ENCODE measurements at places on chromosomes 2 and 18. TPM values are rescaled to one million over a fixed set of nuclear protein-coding genes. Genes with fewer than 3 reads are reported as not detected.

- DNase-seq: peak; percentile 58
Observed at GRCh38 chr2:65264821-65265670, 37.4 kb downstream of the ACTR2 start.

GRCh38 chr2:28717339-28717758 lies 34.3 kb upstream of the PPP1CB start:
- peak; percentile 41 for DNase-seq

GRCh38 chr2:170605862-170606261 lies 109.3 kb upstream of the SP5 start:
- no peak for DNase-seq

- no peak for DNase-seq
Observed at GRCh38 chr2:30351949-30352348, 95.1 kb upstream of the LCLAT1 start.

GRCh38 chr2:188193230-188193629 lies 98.4 kb upstream of the GULP1 start:
- DNase-seq: no peak

Gene SMIM21
- not detected for total RNA-seq

Gene AGFG1
- total RNA-seq: 64.9 TPM

DNA sequence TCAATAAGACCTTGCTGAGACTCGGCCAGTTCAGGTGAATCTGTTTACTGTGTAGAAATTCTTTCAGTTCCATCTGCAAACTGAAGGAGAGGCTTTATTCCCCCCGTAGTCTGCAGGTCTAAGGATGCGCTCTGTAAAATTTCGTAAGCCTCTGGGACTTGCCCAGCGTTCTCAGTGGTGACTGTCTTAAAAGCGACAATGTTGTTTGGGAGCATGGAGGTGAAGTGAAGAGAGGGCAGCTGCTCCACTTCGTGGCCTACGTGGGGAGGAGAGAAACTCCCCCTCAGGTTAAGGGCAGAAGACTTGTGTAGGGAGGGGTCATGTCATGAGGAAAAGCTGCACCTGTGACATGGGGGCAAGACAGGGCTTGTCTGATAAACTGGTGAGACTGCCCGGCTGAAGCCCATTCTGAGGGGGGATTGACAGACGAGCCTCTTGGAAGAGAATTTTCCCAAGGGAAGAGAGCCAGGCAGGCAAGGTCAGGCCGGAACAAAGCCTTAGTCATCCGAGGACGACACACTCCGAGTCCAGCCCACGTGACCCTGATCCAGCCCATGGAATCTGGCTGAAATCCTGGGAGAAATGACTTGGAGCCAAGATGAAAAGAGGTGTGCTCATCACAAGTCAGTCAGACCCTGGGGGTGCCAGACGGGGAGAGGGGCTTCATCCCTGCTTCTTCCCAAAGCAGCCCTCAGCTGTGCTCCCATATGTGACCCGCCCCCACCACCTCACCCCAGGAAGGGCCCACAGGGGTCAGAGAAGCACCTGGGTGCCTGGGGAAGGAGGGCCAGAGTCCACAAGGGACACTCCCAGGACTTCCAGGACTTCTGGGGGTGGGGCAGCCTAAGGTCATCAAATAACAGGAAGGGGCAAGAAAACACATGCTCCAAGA lies 88.5 kb upstream of the SH3BP4 start:
- DNase-seq: peak; percentile 22

GRCh38 chr18:10926621-10927161 lies 222.7 kb downstream of the PIEZO2 start:
- DNase-seq: peak; percentile 86

DNA sequence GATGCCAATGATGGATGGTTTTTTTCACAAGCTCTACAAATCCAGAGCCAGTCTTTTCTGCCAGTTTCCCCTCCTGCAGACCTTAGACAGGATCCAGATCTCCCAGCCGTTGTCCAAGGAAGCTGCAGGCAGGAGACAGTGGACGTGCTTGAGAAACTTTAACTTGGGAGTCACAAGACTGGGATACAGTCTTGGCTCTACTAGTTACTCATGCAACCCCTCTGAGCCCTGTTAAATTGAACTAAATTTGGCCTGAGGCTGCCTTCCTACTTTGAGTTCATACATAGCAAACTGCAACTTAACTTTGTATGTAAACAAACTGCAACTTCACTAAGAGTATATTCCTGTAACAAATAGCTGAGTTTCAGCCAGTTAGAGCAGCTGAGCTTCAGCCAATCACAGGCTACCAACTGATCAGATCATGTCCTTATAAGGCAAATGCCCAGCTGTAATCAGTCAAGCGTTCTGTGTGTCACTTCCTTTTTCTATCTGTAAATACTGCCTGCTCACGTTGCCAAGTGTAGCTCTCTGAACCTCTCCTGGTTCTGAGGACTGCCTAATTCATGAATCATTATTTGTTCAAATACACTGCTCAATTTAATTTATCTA lies 140.9 kb downstream of the CAPN13 start:
- peak; percentile 87 for DNase-seq

GRCh38 chr18:49166327-49166726 lies 215.6 kb upstream of the SMAD7 start:
- no peak for DNase-seq

DNA sequence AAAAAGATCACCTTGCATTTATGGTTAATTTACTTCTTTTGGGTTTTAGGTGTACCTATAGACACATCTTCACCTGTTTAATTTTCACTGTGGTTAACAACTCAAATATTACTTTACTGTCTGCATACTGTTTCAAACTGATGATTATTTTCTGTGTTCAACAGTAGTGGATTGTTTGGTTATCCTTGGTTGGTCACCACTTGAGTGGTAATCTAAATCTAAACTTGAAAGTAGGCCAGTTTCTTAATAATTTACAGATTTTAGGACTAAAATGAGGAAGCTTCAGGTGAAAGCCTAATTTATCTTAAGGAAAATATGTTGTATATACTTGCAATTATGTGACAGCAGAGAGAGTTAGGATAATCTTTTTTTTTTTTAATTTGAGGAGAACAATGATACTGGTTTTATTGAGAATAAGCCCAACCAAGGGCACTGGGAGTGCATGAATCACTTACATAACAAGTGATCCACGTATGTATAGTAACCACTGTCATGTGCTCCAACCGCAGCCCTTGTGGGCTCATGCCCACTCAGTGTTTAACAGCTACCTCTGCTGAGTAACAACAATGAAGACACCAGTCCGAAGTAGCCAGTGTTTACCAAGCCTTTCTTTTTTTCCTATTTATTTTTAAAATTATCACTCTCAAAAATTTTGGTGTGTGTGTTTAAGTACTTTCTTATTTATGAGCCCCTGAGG lies 31.0 kb upstream of the WDSUB1 start:
- DNase-seq: no peak

DNA sequence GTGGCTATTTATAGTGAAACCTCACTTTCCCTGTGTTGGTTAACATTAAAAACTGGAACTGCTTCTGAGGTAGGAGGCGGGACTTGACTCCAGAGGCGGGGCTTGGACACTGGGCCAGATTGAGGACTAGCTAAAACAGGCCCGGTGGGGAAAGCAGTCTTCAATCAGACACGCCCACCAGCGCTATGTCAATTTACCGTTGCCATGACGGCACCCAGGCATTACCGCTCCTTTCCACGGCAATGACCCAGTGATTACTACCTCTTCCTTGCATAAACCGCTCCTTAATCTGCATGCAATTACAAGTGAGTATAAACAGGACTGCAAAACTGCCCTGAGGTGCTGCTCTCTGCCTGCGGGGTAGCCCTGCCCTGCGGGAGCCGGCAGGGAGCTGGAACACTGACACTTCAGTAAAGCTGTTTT lies 35.3 kb downstream of the LRRFIP1 start:
- DNase-seq: peak; percentile 79

GRCh38 chr2:13230221-13230620 lies 513.5 kb downstream of the TRIB2 start:
- DNase-seq: no peak

DNA sequence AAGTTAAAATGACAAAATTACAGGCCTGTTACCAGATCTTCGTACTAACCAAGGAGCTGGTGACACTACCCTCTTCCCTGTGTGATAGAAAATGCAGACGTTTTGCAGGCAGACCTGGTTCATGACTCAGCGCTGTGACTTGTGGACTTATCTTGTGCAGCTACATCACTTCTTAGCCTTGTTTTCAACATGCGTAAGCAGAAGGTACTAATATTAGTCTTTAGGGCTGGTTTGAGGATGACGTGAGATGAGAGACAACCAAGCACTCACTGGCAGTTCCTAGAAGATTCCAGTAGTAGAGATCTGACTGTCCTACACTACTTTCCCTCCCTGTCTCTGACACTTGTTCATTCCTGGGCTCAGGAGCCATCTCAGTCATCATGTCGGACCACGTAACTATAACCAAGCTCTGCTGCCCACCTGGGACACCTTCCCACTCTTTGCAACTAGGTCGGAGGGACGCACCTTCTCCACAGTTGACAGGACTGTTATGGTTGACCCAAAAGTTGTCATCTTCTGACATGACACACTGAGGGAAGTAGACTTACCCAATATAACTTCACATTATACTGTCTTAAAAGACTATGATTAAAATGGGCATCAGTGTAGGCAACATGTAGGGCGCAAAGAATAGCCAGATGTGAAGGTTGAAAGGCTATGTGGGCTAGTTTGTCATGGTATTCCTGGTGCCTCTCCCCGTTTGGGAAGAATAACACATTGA lies 64.8 kb downstream of the TNFRSF11A start:
- DNase-seq: no peak

GRCh38 chr18:36942264-36942663 lies 113.3 kb downstream of the KIAA1328 start:
- no peak for DNase-seq

Gene COA5
- total RNA-seq: 68.5 TPM

Gene SCN2A
- 0.14 TPM for total RNA-seq

Gene VWC2L
- not detected for total RNA-seq

Data from Caki2 (cell line).